GM04504 (cell line): ENCODE measurements at places on chromosomes 2 and 18.
A peak's percentile ranks its signal among the peaks of the same experiment; 100 is the strongest.

DNA sequence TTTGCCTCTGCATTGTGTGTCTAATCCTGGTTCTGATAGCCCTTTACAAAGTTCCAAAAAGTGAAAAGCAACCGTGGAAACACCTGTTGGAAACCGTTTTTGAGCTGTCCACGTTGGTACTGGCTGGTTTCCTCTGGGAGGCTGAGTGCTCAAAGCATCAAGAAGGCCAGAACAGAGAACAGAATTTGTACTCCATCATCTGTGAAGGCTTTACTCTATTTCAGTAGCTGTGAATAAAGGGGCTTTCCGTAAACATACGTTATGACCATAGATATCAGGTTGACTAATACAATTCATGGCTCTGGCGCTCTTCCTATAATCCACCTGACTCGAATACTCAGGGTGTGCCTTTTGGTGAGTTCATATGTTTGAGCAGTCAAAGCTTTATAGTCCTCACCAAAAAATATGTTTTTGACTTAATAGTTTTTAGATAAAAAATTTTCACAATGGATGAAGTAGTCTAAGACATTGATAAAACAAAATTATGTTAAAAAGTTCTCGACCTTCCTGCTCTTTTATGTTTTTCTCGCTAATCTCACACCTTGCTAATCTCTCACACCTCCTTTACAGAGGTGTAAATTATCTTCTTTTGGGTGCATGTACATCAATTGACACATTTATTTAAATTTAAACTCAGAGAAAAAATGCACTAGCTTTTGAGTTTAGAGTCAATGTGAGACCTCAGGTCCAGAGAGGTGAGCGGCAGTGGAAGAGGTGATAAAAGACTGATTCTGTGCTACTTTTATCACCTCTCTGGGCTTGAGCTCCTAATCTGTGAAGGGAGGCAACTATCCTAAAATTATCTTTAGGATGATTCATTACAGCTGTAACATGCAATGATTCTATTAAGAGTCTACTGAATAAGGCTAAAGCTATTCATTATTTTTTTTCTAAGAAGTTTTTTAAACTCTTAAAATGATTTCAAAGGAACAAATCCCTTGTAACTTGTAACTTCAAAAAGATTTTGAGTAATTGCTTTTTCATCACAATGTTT is 65.3 kb downstream of the CXCR4 start:
- no peak for DNase-seq

DNA sequence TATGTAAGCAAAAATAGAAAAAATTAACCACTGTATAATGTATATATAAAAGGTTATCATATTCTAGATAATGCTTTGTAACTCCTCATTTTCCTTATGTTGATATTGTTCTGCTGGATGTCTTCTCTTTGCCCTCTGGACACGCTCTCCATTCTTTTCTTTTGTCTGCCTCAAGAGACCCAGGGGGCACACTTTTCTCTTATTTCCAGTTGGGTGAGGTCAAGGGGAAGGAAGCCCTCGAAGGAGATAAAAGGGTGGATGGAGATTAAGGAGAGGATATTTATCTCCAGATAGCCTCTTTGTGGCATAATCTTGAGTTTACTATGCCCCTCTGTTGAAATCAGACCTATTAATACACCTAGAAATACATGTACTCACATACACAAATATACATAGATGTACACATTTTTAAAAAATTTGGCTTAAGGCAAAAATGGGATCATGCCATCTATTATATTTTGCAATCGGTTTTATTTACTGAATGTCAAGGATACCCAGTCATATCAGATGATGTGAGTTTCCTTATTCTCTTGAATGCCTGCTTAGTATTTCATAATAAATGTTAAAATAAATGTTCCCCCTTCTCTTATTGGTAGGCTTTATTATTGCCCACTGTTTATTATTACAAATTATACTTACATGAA is 65.3 kb downstream of the LCLAT1 start:
- DNase-seq = no peak

DNA sequence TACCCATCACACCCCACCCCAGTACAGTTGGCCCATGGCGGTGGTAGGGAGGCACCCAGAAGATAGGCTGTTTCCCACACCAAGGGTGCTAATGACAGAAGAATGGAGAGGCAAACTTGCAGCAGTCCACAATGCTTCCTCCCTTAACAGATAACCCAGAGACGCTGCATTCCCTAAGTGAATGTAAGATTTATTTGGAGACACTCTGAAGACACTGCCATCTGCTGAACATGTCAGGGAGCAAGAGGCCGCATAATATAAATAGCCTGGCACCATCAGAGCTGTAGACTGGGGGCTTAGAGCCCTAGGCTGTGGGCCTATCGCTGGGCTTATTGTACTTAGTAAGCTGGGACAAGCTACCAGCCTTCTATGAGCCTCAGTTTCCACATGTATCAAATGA is 2.2 kb upstream of the IWS1 start:
- DNase-seq = no peak

DNA sequence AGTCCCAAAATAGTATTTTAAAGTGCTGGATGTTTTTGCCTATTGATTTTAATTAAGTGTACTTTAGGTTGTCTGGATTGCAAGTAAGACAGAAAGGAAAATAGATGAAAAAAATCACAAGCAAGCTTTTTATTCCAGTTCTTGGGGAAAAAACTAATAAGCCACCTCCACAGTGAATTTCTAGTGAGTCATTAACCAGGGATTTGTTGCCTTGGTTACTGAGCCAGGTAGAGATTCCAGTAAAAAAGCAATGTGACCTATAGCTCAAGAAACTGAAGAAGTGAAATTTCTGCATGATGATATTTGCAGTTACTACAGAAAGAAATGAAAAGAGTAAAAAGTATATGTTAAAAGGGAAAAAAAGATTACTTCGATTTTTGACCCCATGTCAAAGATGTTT is 160.6 kb downstream of the METTL4 start:
- DNase-seq = no peak

DNA sequence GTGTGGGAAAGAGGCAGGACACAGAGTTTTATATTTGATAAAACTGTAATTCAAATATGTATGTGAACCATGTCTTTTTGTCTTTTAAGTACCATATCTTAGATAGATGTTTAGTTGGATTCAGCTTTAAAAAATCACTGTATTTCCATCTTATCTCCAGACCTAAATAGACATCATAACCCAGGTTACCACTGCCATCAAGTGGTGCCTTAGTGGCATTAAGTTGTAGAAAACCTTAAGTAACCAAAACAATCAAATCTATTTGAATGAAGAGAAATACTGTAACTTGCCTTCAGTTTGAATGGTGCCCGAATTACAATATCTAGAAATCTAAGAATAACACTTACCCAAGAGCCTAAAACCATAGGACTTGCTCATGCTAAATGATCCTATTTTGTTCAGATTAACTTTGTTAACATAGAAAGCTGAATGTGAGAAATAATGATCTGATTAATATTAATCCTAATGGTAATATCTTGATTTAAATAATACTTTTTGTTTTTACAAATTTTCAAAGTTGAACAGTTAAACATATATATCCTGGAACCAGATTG is 92.5 kb upstream of the MAP2 start:
- DNase-seq = no peak

- DNase-seq = no peak
These were observed 6.8 kb upstream of the GALM start for GRCh38 chr2:38659115-38659514.

GRCh38 chr2:54084600-54084999 is 30.8 kb upstream of the ACYP2 start:
- no peak for DNase-seq

DNA sequence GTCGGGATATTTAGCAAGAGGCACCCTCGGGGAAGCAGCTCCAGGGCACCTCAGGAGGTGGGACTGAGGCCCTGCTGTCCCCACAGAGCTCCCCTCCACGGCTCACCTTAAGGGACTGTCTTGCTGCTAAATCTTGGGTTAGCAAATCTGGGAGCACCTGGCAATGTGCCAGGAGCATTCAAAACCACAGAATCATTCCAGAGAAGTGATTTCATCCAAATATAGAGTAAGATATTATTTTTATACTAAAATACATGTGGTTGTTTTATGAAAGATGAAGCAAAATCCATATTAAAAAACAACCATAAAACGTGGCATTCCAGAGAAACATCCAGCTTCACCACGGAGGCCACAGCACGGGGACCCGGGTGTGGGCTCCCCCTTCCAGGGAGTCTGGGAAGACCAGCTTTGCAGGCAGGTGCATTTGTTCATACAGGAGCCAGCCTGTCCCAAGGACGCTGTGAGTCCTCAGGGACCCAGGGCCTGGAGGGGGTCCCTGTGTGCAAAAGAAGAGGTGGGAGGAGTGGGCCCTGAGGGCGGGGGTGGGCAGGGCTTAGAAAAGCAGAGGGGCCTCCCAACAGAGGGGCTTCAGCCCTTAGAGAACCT is 16.3 kb downstream of the HS1BP3 start:
- no peak for DNase-seq

DNA sequence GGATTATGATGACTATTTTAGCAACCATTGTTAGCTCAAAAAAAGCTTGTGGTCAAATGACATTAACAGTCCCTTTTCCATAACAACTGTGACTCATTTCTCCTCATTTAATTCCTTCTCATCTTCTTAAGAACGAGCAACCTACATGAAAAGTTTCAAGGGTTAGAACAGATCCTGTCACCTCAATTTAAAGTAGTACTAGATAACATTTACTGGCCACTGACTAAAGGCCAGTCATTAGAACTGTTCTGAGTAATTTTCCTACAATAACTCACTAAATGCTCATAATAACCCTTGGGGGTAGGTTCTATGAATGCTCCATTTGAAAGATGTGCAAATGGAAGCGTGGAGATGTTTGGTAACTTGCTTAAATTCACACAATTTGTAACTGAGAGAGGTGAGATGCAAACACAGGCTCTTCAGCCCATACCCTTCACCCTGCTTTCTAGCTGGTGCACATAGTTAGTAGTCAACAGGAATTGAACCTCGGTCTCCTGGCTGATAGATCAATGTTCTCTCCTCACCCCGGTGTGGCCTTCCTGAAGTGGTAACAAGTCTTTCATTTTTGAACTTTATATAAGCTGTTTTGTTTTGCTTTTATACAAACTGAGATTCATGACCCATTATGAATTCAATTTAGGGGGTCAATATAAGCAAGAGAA is 212.5 kb downstream of the SETBP1 start:
- DNase-seq = no peak

DNA sequence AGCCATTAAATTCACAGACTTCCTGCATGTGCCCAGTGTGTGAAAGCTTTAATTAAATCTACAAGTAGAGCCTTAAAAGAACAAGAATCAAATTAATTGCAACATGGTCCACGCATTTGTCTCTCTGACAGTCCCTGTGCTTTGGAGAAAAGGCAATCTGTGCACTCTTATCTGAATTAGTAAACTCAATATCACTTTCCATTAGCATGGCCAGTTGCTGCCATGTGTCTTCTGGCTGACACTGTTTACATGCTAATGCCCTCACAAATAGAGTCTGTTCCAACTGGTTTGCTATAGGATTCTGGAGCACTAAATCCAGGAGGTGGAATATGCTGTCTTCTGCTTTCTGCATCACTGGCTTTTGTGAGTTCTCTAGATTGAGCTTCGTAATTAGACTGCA is 434.5 kb upstream of the RAB12 start:
- no peak for DNase-seq

DNA sequence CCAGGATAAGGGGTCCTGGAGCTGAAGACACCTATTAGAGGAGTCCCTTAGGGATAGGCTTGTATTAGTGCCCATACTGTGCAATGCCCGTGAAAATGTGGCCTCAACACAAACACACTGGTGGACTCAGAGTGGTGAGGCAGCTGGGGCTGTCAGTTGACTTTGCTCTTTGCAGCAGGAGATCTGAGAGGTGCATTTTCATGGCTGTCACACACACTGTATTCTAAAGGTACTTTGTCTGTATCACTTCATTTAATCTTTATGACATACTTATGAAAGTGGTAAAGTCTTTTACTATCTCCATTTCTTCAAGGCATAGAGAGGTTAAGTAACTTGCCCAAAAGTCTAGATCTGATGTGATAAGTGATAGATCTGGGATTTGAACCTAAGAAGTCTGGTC is 55.1 kb upstream of the GCFC2 start:
- DNase-seq = no peak

DNA sequence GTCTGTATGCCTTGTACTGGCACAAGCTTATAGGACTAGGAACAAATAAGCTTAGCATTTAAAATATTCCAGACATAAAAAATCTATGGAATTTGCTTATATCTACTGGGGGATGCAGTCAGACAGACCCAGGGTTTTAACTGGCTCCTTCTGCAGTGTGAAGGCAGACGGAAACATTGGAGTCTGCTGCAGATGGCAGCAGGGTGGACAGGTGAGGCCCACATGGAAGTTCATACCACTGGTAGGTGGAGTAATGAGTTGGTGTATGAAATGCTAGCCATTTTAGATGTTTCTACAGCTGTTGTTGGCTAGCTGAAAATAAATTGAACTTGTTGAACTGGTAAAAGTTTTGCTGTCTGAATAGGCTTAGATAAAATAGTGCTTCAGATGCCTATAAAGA is 17.7 kb downstream of the SPTBN1 start:
- DNase-seq = no peak

DNA sequence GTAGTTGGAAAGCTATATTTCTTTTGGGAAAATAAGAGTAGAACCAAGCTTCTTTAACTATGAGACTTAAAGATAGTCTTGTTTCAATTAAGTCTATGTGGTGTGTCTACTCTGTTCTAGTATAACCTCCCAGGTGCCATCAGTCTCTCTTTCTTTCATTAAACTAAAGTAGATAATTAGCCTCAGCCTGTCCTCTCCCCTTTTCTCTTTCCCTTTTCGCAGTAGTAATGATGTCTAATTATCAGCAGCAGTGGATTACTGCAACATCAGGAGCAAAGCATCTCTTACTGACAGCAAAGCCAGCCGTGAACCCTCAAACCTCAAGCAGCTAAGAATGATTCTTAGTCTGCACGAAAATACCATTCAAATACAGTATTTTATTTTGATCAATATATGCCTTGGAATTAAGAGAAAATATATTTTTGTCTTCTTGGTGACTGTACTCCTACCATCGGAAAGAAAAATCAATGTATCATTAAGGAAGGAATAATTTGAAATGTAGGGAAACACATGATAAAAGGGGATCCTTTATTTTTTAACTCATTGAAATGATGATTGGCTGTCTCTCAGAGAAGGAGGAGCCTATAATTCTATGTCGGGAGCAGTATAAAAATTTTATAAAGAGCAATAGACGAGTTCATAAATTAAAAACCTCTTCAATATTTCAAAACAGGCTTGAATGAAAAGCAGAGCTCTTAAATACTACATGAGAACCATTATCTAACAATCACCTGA is 4.5 kb downstream of the NOL4 start:
- no peak for DNase-seq

GRCh38 chr2:229980431-229981184 is 58.3 kb downstream of the FBXO36 start:
- no peak for DNase-seq

- peak; percentile 71 for DNase-seq
These were observed at the start of gene TCF7L1 for GRCh38 chr2:85132834-85133637. Gene TCF7L1, plus strand, starts transcription at chr2:85133392. Its CDS starts 293 bp downstream, at chr2:85133685.

- no peak for DNase-seq
These were observed 147.4 kb upstream of the STK17B start for GRCh38 chr2:196318517-196319377.

- DNase-seq = no peak
These were observed 27.7 kb upstream of the KDM3A start for GRCh38 chr2:86413296-86414094.

GRCh38 chr2:88218981-88219380 is 48.8 kb downstream of the THNSL2 start:
- DNase-seq = no peak
